ENCODE measurements at places on chromosomes 3 and 15.
A peak's percentile ranks its signal among the peaks of the same experiment; 100 is the strongest.

DNA sequence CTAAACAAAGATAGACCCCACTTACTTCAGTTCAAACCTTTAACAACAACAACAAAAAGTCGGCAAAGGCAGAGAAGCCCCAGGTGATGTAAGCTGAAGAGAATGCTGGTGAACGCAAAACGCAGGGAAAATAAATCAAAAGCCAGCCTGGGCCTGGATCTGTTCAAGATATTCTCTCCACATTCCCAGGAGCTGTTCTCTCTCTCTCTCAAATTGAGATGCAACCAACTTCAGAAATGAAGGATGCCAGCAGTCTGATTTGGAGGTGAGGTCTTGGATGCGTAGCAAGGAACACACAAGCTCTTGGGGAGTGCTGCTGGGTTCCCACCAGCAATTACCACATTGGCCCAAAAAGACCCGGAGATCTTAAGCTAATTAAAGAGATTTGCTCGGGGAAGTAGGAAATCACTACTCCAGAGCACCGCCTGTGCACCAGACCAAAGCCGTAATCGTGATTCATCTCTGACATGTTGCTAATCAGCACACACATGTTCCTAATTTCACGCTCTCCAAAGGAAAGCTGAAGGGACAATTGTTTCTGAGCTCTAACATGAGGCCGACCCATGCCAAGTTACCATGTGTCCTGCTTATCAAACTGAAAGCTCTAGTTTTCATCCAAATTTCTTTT lies 37.1 kb downstream of the IL17RD start:
- DNase-seq: peak; percentile 85

DNA sequence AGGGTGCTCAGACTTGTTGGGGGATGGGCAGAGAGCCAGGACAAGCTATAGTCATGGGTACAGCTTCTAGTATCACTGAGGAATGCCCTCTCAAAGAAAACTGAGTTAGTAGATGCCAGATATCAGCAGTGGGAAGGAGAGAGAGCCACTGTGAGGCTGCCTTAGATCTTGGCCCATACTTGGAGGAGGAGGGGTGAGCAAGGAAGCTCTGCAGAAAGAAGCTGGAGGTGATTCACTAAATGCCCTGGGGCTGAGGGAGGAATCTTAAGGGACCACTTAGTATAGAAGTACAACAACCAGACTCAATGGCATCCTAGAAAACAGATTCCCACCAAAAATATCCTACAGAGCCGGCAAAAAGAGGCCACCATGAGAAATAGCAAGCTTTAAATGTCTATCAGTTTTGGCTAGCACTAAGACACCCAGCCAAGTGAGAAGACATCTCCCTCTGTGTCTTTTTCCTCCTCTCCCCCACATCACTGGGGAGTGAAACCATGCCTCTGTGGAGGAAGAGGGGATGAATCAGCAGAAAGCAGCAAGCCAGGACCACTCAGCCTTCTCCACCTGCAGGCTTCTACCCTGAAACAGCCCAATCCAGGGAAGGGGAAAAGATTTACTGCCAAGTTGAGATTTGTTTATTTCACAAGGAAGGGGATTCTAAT lies 282.5 kb upstream of the STT3B start:
- DNase-seq: peak; percentile 18

- no peak for DNase-seq
These were observed 228.9 kb upstream of the WNT5A start for GRCh38 chr3:55716044-55716443.

DNA sequence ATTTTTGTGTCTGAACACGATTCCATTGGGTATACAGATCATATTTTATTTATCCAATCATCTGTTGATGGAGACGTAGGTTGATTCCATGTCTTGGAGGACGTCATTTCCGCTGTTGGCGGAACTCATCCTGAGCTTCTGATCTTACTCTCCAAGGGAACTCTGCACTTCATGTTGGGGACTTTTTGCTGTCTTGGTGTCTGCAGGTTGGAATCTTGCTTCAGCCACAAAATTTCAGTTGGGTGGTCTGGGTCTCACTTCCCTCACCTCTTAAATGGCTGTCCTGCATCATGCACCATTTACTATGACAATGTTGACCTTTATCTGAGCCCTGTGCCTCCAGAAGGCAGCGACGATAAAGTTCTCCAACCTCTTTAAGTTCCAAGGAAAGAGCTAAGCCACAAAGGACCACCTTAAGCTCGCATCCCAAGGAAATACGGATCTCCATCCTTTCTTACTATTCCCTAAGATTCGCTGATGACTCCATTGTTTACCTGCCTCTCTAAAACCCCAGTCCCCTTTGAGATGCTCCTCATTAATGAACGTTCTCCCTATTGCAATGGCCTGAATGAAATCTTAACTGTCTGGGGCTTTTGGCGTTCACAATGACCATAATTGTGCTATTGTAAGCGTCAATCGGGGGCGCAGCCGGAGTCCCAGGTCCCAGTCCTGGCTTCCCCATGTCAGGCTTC lies 23.1 kb upstream of the RNU6-1 start:
- no peak for DNase-seq

DNA sequence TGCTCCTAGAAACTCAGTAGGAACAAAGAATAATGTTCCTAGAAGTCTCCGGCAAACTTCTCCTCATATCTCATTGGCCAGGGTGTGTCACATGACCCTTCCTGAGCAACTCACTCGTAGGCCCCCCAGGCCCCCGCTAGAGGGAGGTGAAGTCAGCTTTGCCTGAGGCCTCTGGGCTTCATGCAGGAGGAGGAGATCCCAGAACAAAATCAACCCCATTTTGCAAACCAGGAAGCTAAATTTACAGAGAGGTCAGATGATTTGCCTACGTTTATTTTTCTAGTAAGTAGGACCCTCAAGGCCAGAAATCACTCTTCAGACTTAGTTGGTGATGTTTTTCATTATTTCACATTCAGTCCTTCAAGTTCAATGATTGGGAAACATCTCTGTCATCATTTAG lies 99.1 kb downstream of the SSR3 start:
- no peak for DNase-seq

- no peak for DNase-seq
These were observed 199.4 kb downstream of the KCNH8 start for GRCh38 chr3:19347671-19348070.

GRCh38 chr3:161851941-161852566 lies 355.4 kb downstream of the OTOL1 start:
- DNase-seq: peak; percentile 30

DNA sequence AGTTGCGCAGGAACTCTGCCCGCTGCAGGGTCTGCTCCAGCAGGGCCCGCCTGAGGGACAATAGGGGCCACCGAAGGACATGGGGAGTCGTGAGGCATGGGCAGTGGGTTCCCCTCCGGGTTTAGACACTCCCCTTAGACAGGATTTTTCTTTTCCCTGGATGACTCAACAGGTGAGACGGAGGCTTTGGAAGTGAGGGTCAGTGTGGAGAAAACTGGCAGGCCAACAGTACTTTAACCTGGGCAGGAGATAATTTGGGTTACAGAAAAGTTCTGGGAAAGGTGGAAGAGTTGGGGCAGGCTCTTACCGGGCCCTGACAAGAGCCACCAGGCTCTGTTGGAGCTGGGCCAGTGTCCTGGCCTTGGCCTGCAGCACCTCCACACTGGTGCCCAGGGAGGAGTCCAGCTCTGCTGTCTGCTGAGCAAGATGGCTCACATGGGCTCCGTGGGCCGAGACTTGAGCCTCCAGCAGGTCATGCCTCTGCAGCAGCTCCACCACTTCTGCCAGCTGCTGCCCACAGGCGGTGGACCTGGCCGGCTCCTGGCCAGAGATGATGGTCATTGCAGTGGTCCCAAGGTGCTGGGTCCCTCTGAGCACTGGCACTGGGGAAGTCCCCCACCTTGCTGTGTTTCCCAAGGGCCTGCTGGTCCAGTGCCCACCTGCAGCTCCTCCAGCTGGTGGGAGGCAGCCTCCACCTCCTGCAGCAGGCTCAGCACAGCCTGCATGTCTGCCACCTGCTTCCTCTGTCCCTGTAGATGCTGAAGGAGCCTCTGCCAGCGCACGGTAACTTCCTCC lies 11.0 kb downstream of the SPTBN5 start:
- no peak for DNase-seq

- peak; percentile 50 for DNase-seq
These were observed at the start of gene APBA2 for GRCh38 chr15:28885630-28886430. TSS of gene APBA2 (plus strand) at chr15:28885974. CDS start at chr15:29053885, 167,911 bp downstream.

GRCh38 chr3:31472479-31473390 lies 60.0 kb upstream of the STT3B start:
- DNase-seq: peak; percentile 88
